T-helper 22 cell (primary cell): ENCODE measurements at places on chromosomes 7 and 10.

DNA sequence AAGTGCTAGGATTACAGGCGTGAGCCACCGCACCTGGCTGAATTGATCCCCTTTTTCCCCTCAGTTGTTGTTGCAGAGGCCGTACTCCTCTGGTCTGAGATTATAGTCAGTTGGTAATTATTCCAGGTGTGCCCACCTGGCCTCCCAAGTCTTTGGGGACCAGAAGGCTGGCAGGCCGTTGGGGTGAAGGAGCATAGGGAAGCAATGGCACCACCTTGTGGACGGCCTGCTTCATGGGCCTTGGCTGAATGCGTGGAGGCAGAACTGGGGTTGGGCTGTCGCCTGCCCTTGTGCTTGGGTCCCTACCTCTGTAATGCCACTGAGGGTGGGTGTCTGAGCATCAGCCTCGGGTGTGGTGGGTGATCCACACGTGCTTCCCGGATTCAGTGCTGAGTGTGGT is 125.7 kb downstream of the RGS10 start:
- peak; percentile 30 for DNase-seq

GRCh38 chr7:34296663-34297062 is 361.4 kb upstream of the NPSR1 start:
- no peak for DNase-seq

DNA sequence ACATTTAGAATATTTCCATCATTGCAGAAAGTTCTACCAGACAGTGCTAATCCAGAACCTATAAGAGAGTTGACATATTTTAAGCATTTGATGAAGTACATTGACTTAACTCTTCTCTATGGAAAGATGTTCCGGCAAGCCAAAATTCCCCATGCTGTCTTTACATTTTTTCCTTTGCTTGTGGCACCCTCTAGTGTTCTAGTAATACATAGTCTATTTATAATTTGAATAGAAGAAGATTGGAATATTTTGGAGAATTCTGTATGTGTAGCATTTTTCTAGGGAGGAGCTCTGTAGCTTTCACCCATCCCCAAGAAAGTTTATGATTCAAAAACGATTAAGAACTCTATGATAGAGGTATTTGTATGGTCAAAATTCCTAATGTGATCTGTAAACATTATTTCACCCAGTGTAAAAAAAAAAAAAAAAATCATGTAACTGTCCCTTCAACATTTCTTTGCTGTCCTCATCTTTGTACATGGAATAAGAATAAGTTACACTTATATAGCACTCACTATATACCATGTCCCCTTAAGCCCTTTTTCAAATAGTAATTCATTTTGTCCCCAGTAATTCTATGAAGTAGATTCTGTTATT is 33.2 kb downstream of the NRF1 start:
- no peak for DNase-seq

DNA sequence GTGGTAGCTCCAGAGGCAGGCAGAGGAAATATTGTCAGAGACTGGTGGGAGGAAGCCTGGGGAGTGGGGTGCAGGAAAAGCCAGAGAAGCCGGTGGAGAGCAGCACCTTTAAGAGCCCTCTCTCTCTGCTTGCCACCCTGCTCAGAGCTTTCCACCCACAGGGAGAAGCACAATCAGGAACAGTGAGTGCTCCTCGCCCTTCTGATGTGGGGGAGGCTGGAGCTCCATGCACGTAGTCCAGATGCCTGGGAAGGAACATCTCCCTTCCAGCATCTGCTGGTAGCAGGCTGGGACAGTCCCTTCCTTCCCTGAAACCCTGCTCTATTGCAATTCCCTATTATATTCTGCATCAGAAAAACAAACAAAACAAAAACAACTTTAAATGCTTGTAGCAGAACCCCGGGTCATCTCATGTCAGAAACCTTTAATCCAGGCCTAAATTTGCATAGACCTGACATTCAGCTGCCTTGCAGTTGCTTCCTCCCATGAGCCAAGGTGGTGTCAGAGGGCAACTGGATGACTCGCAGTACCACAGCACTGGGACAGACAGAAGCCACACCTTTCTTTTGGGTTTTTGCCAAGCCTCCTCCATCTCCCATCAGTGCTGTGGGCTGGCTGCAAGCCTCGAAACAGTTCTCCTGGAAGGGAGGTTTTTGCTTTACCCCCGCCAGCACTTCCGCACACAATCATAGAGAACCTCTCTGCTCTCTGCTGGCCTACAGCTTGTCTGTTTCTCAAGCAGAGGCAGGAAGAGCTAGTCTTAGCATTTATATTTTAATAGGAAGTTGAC is 13.1 kb downstream of the AVPI1 start:
- DNase-seq, result no peak
